ENCODE measurements at places on chromosomes 4 and X.

DNA sequence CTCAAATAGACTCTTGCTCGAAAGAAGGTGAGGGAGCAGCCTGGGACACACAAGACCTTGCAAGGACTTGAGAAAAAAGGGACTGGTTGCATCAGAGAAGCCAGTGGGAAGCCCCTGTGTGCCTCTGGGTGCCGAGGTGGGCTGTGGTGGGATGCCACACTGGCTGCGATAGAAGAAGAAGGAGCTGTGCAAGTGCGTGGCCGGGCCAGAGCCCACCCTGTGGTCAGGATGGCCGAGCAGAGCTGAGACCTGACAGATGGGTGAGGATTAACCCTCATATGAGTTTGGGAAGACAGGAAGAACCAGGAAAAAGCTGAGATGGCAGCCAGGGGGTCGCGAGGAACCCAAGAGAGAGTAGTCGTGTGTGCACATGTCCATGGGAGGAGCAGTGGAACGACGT lies 44.6 kb upstream of the HGFAC start:
- DNase-seq, result no peak

GRCh38 chr4:22077571-22077970 lies 129.0 kb upstream of the KCNIP4 start:
- DNase-seq, result peak; percentile 18

- DNase-seq, result peak; percentile 44
Measured at GRCh38 chr4:186029571-186030398, 39.2 kb upstream of the TLR3 start.

- peak; percentile 40 for DNase-seq
Measured at GRCh38 chrX:47093248-47093647, 15.0 kb downstream of the RGN start.

- no peak for DNase-seq
Measured at GRCh38 chr4:186939226-186939625, 215.6 kb upstream of the FAT1 start.

DNA sequence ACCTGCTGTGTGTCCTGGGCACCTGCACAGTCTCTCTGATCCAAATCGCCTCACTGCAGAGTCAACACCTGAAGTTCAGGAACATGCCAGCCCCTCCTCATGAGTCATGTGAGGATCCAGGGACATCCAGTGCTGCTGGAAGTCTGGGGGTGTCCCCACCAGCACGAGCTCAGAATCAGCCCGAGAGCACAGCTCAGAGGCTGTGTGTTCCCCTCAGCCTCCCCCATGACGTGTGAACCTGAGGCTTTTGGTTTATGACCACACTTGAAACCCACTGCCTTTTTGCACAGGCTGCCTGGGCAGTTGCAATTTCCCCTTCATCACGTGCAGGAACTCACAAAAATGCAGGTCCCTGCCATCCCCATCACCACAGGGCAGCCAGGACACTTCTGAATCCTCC lies 47.1 kb downstream of the PPP2R2C start:
- DNase-seq, result no peak

DNA sequence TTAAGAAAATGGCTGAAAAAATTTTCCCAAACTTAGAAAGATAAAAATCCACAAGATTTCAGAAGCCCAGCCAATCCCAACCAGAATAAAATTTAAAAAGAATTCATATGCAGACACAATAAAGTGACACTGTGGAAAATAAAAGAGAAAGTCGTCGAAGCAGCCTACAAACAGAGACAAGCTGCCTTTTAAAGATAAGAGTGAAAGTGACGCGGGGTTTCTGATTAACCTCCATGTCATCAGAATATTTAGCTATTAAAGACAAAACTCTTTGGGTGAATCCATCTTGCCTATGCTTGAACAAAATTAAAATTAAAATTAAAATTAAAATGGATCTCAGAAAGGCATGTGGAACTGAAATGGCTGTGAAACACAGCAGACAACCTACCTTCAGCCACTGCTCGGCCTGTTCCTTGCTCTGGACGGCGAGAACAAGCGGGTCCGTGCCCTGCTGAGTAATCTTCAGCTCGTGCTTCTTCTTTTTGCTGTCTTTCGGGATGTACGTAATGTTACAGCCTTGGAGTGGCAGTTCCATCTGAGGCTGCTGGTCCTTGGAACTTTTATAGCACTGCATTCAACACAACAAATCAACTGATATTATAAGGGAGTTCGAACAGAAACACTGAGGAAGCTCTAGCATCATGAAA lies 101.4 kb downstream of the AFAP1 start:
- no peak for DNase-seq

DNA sequence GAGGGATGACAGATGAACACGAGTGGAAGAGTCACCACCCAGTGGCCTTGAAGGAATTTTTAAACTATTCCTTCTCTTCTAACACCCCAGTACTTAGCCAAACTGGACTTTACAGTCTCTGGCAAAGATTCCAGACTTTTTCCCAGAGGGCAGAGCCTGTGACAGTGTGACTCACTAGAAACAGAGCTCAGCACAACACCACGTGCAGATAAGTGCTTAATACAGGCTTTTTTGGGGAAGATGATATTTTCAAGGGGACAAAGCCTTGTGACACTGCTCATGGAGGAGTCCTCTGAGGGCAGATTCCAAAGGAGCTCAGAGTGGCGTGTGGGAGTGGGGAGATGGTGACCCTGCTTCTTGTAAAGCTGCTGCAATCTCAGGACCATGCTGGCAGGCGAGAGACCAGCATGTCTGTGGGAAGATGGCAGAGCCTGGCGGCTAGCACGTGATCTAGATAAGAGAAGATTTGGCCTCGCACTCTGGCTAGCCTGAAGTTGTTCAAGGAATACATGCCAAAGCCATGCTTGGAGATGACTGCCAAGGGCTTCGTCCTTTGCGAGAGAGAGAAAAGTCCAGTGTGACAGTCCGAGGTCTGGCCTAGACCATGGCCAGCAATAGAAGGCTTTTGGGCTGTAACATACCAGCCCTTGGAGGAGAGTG lies 2.4 kb downstream of the RAB33A start:
- peak; percentile 42 for DNase-seq

DNA sequence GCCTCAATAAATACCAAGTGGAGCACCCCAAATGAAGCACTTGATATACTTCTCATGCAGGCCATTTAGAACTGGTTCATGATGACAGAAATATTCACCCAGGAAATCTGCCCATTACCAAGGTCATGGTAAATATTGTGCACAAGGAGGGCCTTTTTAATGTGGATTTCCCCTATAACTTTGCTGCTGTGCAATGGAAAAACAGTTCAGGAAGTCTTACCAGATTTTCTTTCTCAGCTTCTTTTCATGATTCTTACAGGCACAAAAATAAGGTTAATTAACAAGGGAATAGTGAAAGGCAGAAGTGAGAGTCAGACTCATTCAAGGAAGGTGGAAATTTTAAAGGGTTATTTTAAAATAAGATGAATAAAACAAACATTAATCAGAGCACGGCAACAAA lies 904.3 kb upstream of the GRIA3 start:
- no peak for DNase-seq

- DNase-seq, result no peak
Measured at GRCh38 chr4:152630324-152630723, 49.5 kb downstream of the TMEM154 start.

DNA sequence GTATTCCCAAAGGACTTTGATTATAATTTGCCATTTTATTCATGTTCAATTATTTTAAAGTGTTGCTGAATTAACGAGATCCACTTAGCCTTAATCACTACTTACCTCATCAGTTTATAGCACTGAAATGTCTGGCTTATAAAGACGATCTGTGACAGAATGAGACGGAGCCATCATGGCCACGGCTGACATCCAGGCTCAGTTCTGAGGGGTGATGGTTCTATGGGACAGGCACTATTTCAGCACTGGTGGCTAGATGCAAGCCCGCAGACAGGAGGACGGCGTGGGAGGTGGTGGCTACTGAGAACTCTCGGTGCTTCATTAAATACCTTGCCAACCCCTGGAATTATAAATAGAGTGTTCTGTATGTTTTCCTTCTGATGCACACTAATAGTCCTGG lies 1084.2 kb upstream of the TENM3 start:
- no peak for DNase-seq

DNA sequence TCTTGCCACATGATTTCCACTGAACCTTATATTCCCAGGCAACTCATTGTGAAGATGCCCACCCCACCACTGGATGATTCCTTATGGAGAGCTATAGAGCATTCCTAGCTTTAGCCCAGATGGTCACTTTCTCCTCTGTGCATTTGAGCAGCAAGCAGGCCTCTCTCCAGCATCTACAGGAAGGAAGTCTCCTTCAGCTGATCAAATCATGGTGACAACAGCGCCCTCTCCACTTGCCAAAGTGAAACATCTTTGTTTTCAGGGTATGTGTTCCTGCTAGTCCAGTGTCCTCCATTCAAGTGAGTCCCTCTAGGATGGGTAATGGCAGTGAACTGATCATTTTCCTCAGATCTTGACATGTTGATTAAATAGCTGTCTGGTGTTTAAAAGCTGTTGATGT lies 10.9 kb upstream of the SYTL5 start:
- no peak for DNase-seq

GRCh38 chr4:145132511-145133098 lies 34.5 kb downstream of the ABCE1 start:
- peak; percentile 56 for DNase-seq

DNA sequence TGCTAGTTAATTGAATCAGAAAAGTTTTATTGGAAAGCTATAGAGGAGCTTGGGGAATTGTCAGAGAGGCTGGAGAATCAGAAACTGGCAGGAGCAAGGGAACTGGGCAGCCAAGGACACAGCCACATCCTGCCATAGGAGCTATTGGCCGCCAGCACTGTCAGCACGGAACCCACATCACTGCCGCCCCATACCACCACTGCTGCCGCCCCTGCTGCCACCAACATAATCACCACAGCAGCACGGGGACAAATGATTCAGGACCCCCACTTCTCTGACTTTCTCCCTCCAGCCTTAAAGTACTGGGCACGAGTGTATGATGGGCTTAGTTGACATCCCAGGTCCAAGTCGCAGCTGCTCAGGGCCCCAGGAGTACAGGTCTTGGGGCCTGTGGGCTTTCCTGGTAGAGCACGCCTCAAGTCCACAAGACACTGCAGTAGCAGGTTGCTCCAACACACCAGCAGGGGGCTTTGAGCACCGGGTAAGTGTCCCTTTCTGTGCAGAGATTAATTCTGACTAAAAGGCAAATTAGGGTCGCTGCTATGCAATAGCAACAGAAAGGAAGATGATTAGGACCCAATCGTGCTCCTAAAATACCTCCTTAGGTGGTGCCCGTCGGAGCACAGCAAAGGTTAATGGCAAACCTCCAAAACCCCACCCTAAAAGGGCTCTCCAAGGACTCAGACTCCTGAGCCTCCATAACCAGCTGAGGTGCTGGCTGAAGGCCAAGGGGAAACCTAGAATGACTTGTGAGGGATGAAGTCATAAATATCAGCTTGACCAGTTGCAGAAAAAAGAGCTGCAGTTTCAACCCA lies 6.9 kb downstream of the PJA1 start:
- DNase-seq, result peak; percentile 20

GRCh38 chrX:39953879-39954278 lies 143.9 kb downstream of the BCOR start:
- no peak for DNase-seq

DNA sequence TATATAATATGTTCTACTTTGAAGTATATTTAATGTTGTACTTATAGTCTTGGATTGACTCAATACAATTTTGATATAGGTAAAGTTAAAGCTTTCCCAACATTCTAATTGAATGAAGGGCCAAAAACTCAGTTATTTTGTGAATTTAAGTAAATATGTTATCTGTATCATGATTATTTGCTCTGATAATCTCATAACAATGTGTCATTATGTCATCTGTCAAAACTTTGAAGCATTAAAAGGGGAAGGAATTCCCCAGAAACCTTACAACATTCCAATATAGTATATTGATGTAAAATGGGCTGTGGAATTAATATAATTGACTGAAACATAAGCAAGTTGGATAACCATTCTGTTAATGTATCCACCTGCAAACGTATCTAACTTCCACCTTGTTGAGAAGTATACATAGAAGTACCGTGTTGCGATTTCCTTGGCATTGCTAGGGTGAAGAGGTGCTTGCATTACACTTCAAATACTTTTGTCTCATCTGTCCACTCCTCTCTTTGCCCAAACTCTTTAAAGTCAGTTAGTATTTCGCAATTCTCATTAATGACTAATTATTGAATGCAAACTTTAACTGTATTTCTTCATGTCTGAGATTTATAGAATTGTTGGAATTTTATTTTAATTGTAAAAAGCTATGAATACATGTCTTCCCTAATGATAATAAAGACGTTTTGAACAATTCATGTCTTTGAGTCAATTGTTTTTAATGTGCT lies 1982.1 kb upstream of the ADGRL3 start:
- no peak for DNase-seq

- no peak for DNase-seq
Measured at GRCh38 chr4:52822972-52823701, 39.0 kb upstream of the RASL11B start.

DNA sequence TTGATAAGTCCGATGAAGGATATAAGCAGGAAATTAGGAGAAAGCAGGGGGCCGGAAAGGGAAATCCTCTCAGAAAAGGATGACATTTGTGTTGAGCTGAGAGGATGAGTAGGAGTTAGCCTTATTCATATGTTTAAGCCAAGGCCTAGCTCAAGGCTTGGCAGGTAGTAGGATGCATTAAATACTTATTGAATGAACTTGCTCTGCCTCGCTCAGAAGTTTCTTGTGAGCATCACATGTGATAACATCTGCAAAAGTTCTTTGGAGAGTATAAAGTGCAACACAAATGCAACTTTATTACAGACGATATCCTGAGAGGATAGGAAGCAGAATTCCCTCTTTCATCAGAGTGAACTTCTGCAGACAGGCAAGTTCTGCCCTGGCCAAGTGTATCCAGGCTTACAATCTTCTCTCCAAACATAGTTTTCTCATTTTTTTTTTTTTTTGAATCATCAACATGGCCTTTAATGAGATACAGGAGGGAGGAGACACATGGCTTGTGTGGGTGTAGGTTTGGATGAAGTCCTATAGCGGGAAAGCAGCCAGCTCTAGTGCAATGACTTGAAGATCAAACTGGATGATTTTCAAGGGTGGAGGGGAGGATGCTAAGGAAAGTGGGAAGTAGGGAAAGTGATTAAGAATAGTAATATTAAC lies 48.1 kb downstream of the LUZP4 start:
- no peak for DNase-seq

DNA sequence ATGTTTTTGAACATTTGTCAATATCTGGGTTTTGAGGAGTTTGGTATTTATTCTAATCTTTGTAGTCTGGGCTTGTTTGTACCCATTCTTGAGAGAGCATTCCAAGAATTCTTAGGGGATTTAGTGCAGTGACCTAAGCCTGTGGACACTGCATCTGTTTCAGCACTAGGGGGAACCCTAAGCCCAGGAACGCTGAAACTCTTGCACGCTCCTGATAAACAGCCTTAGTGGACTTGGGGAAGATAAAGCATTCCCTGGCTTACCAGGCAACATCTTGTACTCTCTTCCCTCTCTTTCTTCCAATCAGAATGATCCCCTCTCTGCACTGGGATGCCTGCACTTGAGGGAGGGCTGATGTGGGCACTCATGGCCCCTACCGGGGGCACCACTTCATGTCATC lies 654.9 kb upstream of the HTR2C start:
- peak; percentile 18 for DNase-seq

DNA sequence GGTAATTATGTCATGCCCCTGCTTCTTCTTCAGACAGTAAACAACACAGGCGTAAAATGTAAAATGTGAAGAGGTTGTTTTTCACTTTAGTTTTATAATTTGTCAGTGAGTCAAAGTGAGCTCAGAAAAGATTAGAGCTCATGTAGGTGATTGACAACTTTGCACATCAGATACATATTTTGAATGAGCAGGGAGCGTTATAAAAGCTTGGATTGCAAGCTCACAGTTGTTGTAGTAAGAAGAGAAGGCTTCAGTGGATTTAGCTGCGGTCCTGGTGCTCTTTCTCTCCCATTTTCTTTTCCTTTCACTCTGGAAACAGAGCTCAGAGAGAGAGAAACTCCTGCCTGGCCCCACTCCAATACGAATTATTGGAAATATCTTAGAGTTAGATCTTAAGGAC lies 26.4 kb downstream of the MTMR1 start:
- no peak for DNase-seq

- DNase-seq, result no peak
Measured at GRCh38 chr4:80073473-80074008, 512 bp upstream of the ANTXR2 start.
